HCT116 (cell line): ENCODE measurements at places on chromosomes 7 and 10.

DNA sequence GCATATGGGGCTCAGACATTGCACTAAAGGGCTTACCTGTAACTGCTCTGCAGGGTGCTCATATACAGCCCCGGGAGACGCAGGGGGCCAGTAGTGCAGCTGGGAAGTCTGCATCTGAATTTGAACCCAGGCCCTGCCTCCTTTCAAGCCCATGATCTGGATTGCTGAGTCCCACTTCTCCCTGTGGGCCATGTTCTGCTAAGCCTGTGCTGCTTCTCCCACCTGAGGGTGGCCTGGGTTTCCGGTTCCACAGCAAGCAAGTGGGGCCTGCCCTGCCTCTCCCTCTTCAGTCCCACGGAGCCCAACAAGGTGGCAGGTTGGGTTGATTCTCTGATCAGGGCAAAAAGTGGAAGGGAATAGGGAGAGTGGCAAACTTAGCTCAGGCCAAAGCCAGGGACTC, 56.6 kb upstream of the GDF10 start:
- DNase-seq, result no peak

DNA sequence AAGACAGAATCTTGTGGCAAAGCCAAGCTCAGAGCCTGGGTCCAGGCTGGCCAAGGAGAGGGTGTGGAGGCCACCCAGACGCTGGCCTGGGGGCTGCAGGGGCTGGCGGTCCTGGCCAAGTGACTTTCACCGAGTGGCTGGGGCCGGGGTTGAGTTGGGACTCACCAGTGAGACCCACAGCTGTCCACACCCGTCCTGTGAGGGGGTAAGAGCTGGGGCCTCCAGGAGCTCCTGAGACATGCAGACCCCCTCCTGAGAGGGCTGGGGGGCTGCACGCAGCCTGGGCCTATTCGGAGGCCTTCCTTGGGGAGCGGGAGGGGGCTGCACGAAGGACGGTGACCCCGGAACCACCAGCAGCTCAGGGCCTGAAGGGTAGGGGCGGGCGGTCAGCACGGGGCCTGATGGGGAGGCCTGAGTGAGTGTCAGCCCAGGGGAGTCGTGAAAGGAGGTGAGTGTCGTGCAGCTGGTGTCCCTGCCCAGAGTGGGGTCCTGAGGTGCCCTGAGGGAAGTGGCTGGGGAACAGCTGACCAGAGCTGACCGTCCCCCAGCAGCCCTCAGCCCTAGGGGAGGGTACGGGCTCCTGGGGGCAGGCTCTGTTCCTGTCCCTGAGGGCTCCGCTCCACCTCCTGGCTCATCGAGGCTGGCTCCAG, 100.9 kb downstream of the FOXL3 start:
- no peak for DNase-seq

DNA sequence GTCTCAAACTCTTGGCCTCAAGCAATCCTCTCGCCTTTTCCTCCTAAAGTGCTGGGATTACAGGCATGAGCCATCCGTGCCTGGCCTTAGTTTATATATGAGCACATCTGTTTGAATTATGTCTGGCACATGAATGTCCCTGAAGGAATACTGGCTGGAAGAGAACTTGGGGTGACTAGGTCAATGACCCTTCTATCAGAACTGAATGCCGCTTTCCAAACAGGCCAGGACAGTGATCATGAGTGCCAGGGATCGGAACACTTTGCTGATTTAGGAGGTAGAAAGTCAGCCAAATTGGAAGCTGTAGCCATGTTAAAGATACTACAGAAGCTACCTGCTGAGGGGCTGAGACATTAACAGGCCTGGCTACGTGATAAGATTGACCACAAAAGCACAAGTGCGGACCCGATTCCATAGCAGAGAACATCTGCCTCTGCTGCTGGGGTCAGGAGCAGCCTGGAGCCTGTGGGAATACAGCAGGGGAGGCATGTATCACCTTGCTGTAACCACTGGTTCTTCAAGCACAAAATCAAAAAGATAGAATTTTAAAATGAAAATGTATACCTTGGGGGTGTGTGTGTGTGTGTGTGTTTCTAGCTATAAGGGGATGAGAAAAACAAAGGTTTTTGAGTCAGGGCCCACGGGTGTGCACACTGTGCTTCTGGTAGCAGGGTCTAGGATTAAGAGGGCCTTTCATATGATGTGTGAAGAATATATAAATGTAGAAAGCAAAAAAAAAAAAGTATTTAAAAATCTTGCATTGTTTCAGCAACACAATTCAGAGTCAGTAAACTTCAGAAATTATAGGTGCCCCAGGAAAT, 293.7 kb downstream of the BBS9 start:
- DNase-seq, result no peak

DNA sequence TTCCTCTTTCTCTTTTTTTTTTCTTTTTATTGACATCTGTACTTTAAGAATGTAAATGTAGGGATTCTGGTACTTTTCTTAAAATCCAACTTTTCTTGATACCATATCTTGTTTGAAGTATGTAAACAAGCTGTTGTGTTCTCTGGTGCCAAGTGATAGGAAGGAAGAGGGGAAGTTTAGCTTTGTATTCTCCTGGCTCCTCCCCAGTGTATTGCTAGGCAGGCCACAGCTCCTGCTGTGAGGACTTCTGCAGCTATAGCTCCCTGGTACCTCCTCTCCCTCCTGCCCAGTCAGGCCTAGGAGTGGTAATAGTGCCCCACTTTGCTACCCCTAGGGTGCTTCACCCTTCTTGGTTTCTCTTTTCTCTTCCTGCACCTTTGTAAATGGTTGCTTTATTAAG, 45.3 kb upstream of the SP8 start:
- DNase-seq, result no peak

DNA sequence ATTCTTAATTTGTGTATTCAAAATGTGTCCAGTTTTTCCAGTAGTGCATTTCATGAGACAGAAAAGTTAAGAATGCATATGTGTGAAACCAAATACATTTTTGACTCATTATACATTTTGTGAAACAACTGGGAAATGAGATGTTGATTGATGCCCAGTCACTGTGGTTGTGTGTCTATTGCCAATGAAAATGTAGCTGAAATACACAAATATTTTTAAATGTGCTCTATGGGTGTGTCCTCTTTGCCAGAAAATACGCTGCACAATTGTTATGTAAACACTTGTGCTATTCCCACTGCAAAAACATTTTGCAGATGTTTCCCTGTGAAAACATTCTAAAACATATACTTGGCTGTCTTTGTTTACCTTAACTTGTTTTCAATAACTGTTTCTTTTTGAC, 395.2 kb downstream of the TFEC start:
- no peak for DNase-seq

GRCh38 chr7:95238252-95238943, 85.9 kb downstream of the PON1 start:
- no peak for DNase-seq

DNA sequence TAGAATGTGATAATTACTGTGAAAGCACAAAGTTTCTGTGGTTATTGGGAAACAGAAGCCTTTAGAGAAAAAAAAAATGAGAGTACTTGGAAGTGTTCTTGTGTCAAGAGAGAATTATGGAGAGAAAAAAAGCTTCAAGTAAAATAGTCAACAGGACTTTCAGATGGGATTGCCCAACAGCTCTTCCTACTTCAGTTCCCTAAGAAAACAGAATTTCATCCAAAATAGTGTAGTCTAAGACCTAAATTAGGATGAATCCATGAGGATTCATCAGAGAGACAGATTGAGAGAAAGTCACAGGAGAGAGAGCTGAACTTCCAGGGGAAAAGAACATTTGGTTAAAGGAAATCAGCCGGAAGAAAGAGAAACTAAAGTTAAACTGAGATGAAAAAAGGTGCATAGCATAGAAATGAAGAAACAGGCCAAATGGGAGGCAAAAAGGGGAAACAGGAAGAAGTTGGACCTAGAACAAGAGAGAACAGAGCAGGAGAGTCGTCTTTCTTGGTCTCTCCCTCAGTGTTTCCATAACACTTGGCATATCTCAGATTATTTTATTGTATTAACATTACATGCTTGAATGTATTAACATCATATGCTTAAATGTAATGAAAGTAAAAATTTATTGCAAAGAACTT, 2.5 kb downstream of the SCIN start:
- no peak for DNase-seq

DNA sequence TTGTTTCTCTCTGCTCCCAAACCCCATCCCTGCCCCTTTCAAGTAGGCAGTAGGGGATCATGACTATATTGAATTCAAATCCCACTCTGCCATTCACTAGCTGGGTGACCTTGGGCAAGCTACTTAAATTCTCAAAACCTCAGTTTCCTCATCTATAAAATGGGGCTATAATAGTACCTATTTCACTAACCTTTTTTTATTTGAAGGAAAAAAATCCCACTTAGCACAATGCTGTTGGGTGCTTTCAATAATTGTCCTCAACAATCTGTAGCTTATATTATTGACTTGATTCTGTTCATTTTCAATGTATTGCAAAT, 190.4 kb upstream of the YAE1 start:
- no peak for DNase-seq

DNA sequence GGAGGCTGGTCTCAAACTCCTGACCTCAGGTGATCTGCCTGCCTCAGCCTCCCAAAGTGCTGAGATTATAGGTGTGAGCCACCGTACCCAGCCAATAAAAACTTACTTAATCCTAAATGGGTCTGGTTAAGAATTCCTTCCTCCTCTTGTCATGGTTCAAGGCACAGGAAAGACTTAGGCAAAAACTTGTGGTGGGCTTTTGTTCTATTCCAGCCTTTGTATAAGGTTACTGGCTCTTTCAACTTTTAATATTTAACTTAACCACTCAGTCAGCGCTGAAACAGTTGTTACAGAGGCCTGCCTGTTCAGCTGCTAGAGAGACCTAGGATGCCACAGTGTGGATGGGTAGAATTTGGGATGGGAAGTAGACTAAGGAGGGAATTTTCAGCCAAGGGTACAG, 28.1 kb upstream of the GARS1 start:
- no peak for DNase-seq

GRCh38 chr10:111970111-111970510, 213.5 kb downstream of the GPAM start:
- no peak for DNase-seq

DNA sequence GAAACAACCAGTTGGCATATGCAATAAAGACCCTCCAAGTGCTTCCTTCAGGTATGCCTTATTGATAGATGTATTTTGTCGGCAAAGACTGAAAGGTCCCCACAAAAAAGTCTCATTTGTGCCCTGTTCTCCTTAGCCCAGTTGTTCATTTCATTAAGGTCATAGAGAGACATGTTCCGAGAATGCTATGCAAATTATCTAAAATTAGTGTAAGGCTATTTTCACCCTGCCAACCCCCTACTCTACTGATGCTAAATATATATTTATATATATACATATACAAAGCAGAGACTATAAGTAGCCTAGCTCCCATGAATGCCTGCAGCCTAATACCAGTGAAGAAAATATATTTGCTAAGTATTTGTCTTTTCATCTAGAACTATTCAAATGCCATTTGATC, 96.7 kb upstream of the ADO start:
- no peak for DNase-seq

- DNase-seq, result no peak
Measured at GRCh38 chr10:74300666-74301065, 149.6 kb downstream of the ADK start.

DNA sequence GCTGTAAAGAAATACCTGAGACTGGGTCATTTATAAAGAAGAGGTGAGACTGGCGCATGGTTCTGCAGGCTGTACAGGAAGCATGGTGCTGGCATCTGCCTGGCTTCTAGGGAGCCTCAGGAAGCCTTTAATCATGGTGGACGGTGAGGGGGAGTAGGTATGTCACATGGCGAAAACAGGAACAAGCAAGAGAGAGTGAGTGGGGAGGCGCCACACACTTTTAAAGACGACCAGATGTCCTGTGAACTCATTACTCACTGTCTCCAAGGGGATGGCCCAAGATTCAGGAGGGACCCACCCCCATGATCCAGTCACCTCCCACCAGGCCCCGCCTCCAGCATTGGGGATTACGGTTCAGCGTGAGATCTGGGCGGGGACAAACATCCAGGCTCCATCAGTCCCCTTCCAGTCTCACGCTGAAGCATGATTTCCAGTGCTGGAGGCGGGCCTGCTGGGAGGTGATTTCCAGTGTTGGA, 3.2 kb downstream of the ZNF316 start:
- DNase-seq, result no peak
